ENCODE measurements at places on chromosomes 4 and X.
A peak's percentile ranks its signal among the peaks of the same experiment; 100 is the strongest.

DNA sequence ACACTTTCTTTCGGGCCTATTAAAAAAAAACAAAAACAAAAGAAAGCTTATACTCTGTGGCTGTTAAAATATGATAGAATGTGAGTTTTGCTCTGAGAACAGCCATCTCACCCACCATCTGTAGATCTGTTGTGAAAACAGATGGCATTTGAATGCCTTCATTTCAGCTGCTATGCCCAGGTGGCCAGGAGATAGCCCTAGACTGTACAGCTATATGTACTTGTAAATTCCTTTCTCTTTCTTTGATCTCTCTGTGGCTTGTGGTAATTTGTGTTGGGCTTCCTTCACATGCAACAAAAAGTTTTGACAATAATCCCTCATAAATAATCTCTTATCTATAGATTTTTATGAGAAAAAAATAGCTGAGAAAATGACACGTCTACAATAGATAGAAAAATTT, 38.1 kb downstream of the PNPLA4 start:
- no peak for DNase-seq

GRCh38 chrX:154097003-154097588, 421 bp downstream of the MECP2 start:
- DNase-seq: peak; percentile 48

- peak; percentile 49 for DNase-seq
These were observed 53.3 kb downstream of the JADE1 start for GRCh38 chr4:128862608-128863311.

DNA sequence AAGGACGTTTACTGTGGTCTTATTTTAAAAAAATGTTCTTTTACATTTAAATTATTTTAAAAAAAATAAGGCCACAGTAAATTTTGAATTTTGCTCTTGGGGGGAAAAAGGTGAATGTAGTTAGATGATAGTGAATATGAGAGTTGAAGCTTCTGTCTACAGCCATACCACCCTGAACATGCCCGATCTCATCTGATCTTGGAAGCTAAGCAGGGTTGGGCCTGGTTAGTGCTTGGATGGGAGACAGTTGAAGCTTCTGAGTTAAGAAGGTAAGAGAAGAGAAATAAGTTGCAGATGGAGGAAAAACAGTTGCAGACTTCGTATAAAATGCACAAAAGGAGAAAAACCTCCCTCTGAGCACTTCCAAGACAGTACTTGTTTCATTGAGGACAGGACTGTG, 115.6 kb upstream of the NR3C2 start:
- no peak for DNase-seq

GRCh38 chrX:10011261-10011931, 44.2 kb downstream of the CLDN34 start:
- no peak for DNase-seq

DNA sequence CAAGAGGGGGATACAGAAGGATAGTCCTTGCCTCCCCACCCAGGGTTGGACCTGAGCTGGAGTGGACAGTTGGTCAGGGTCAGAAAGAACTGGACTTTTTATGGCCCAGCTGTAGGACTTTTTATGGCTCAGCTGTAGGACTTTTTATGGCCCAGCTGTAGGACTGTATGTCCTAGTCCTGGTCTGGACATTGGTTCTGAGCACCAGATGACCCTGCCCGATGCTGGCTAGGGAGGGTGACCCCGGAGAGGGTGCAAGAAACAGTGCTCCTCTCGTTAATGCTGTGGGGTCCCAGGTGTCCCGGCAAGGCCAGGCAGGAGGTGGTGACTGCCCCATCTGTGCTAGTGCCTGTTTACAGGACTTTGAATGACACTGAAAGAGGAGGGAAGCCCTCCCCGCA, 2.0 kb upstream of the LETM1 start:
- no peak for DNase-seq

DNA sequence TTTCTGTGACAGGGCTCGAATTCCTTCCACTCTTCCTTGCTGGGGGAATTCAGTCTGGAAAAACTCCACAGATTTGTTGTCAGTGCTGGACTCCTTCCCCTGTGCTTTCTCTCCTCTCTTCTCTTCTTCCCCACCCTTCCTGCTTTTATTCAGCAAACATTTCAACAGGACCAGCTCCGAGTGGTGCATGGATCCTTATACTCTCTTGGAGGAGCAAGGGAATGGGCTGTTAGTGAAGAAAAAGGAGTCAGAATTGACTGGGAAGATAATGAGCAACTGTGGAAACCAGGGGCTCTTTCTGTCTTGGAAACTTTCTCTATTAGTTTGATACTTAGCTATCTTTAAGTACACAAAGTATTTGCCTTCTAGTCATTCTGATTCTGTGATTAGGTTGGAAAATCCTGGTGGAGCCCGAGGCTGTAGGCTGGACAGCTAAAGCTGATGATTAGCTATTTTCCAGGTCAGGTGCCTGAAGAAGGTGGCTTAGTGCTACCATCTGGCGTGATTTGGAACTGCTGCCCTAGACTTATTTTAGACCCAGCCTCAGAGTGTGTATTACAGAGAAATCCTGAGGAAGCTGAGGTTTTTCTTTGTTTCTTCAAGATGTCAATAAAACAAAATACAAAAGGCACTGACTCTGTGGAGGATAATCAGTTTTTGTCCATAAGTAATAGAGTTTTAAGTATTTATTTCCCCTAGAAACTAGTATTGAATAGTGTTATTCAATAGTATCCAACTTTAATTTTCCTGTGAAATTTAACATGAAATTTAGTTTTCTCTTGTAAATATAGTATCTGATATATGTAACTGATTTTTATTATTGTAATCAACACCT, 38.4 kb downstream of the NAP1L5 start:
- DNase-seq: no peak

GRCh38 chr4:41258783-41259182, 2.1 kb downstream of the UCHL1 start:
- no peak for DNase-seq

DNA sequence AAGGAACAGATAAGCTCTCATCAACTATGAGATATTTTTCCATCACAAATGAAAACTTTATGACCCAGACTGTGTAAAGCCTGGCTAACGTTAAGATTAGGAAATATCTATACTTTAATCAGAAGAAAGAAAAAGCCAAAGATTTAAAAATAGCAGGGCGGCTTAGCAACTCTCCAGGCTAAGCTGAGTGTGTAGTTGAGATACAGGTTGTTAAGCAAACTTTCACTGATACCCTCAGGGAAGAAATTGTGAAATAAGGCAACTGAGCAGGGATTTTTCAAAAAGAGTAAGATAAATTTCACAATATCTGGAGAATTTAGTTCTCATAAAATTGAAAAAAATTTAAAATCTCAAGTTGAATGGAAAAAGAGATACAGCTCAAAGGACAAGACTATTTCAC, 382.0 kb downstream of the RAPGEF2 start:
- no peak for DNase-seq

- DNase-seq: no peak
These were observed 186.0 kb upstream of the FAM241A start for GRCh38 chr4:111959222-111959621.

- DNase-seq: no peak
These were observed 443.6 kb upstream of the TENM3 start for GRCh38 chr4:181799561-181800069.

- no peak for DNase-seq
These were observed 12.5 kb upstream of the IRAK1 start for GRCh38 chrX:154032160-154032559.

DNA sequence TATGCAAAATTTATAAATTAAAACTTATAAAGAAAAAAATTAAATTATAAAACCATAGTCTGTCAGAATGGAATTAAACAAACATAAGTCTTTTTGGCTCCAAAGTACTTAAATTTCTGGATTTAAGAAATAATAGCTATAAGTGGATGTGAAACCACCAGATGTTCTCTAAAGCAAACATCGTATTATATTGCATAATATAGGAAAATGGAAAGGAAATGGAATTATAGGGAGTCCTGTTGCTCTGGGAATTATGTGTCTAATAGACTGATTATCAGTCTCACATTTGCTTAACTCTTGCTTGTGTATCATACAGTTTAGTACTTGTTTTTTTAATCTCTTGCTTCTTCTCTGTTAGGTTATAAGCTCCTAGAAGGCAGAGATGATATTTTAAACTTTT, 819.2 kb downstream of the RAPGEF2 start:
- no peak for DNase-seq

DNA sequence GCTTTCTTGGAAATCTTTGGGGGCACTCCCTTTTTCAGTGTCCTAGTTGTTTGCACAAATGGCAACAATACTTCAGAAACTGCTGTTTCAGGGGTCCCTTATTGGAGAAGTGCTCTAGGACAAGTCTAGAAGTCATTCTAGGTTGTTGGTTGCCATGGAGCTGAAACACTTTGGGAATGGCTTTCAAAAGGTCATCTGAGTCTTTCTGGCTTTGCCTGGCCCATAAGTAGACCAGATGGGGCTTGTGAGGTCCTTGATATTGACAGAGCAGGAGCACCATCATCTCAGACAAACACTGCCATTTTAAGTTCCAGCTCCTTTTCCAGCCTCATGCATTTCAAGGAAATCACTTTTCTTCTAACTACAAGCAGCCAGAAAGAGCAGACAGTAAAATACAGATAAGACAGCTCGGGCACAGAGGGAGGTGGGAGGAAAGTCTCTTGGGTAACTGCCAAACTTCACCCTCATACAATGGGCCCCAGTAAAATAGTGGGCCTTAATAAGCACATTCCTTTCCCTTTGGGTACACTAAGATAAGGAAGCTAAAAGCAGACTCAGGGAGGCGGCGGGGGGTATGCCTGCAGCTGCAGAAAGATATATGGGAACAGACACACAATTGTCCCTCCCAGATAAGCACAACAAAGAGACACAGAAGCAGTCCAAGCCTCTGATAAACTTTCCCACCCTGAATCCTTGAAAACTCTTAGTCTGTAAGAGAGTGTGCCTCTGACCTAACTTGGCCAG, 8.5 kb upstream of the NXF3 start:
- DNase-seq: no peak

GRCh38 chr4:8401665-8402064, 38.9 kb downstream of the ACOX3 start:
- DNase-seq: no peak

DNA sequence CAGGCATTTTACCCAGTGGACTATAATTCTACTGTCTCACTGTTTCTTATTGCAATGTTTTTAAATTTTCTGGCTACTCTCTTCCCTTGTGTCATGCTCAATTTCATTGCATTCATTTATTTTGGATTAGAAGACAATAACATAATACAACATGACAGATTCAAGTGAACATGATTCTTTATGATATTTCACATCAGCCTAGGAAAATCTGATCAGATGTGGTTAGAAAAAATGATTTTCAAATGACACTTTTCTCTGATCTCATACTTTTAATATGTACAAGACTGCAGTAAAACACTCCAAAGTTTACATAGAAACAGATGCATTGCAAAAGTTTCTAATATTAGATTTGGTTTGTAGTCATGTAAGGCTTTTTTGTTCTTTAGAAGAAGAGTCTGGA, 586.0 kb downstream of the ACTRT1 start:
- no peak for DNase-seq

GRCh38 chr4:42371305-42372252, 25.7 kb upstream of the SHISA3 start:
- no peak for DNase-seq

- DNase-seq: no peak
These were observed 39.6 kb downstream of the RUFY3 start for GRCh38 chr4:70761276-70761816.

GRCh38 chrX:103549916-103550315, 30.6 kb upstream of the RAB40A start:
- DNase-seq: no peak

GRCh38 chrX:66023385-66024091, 16.3 kb downstream of the VSIG4 start:
- DNase-seq: no peak

DNA sequence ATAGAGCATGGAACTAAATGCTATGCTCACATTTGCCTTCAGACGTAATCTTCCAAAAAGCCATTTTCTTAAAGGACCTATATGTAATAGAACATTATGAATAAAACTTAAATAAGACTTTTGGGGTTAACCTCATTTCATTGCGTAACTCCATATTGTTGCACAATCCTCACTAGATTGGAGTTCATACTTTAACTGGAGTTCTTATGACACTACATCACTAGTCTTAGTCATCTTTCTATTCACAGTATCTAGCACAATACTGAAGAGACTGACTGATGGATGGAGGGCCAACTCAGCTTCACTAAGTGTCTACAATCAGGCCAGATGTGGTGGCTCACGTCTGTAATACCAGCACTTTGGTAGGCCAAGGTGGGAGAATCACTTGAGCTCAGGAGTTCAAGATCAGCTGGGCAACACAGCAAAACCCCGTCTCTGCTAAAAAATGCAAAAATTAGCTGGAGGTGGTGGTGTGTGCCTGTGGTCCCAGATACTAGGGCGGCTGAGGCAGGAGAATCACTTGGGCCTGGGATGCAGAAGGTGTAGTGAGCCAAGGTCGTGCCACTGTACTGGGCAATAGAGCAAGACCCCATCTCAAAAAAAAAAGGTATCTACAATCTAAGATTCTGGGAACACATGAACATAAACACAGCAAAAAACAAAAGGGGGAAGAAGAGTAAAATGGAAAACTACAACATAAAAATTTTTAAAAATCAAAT, 80.8 kb upstream of the MAB21L2 start:
- DNase-seq: no peak

DNA sequence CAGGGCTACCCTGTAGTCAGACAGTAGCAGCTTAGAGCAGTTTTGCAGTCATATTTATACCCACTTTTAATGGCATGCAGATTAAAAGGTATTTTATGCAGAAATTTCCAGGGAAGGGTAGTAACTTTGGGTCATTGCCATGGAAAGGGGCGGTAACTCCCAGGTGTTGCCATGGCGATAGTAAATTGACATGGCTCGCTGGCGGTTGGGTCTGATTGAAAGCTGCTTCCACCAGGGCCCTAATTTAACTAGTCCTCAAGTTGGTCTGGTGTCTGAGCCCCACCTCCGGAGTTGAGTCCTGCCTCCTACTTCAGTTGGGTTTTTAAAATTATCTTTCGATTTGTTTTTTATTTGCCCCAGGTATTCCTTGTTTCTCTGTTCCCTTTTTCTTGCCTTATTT, 70.1 kb downstream of the NAA11 start:
- no peak for DNase-seq

DNA sequence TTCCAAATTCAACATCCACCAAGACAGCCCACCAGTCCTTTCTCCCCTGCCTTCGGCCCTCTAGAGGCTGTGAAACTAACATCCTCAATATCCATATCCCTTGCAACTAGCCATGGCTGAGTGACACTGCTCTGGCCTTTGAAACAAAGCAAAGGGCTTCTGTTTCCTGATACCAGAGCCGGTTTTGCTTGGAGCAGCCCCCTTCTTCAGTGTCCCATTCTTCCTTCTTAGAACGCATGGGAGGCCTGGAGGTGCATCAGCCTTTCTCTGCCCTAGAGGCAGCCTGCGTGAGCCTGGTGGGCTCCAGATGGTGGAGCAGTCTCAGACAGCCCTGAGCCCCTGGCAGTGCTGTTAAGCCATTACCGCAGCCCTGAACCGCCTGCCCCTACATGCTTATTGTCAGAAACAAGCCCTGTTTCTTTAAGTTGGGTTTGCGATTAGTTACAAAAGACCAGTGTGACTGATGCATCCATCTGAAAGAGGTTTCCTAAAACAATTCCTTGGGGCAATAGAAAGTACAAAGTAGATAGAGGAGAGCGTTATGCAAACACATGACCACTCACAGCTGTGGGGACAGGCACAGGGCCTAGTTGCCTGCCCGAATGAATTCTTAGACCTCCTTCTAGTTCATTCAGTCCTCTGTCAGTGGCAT, 74.1 kb downstream of the EVC start:
- DNase-seq: no peak

GRCh38 chr4:61210186-61210939, 10.2 kb downstream of the ADGRL3 start:
- no peak for DNase-seq
